Stimulated activated CD4-positive, alpha-beta T cell treated with anti-CD3 and anti-CD28 coated beads, TNF-alpha, amount 100 ng/mL, for 24 hours (primary cell): ENCODE measurements at places on chromosomes 2 and 18.

DNA sequence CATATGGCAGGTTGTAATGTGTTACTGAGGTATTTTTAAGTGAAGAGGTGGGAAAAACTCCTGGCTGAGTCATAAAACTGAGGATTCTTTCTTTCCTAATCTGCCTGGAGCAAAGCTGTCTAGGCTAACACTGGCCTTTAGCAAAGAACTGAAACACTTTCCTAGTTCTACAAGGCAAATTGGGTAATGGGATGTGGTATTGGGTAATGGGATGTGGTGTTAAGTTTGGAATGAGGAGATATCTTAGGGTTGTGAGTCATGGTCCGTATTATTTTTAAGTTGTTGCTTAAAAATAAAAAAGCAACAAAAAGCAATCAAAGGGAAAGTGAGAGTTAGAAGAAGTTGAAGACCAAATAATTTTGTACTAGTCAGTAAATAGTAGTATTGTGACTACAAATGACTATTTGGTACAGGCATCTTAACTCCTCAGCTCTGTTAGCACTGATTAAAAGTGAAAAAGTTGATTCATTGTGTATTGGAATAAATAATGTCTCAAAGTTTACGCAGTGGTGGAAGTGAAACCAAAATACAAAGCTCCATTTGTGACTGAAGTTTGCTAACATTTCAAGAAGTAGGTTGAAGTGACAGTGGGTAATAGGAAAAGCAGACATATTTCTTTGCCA is 216.8 kb downstream of the CAMKMT start:
- no peak for DNase-seq

DNA sequence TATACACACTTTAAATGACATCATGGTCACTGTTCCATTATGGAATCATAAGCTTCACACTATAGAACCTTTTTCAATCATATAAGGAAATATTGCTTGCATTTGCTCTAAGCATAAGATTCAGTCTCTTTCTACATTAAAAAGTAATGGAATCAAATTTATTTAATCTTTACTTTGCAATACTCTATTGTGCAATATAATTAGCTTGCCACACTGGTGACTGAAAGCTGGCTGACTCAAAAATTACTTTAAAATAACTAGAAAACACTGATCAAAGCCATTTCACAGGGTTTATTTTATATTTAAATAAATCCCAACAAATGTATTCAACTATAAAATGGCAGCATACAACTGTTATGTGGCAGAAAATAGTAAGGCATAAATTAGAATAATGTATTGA is 13.2 kb upstream of the ORC2 start:
- no peak for DNase-seq

- DNase-seq, result no peak
Measured at GRCh38 chr2:74585406-74586185, 31.1 kb downstream of the DOK1 start.

DNA sequence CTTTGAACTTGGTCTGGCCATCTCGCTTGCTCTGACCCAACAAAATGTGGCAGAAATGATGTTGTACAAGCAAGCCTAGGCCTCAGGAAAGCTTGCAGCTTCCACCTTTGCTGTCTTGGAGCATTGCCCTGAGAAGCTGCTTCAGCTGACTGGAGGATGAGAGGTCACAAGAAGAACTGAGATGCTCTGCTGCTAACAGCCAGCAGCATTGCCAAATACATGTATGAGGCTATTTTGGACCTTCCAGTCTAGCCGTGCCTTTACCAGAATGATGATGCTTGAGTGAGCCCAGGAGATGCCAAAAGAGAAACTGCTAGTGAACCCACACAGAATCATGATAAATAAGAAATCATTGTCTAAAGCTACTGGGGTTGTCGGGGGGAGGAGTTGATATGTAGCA is 13.2 kb upstream of the ITGAV start:
- no peak for DNase-seq

GRCh38 chr18:27599202-27599829 is 414.2 kb upstream of the CHST9 start:
- no peak for DNase-seq

DNA sequence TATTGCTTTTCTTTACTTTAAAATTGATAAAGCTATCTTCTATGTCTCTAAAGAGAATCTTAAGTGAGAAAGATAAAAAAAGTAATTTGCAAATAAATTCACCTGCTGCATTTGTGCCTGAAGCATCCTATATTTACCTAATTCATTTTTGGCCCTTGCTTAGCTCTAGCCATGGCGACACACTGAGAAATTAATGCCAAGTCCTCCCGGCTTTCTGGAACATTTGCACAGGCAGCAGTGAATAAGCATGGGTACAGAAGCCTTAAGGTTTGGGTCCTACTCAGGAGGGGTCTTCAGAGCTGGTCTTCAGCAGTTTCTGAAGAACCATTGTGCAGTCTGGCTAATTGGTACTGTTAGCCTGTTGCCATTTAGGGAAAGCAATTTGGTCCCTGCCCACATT is 73.9 kb upstream of the ZEB2 start:
- DNase-seq, result no peak

- no peak for DNase-seq
Measured at GRCh38 chr2:12269041-12269972, 447.4 kb upstream of the TRIB2 start.

GRCh38 chr2:207766697-207767460 is 2.8 kb downstream of the FZD5 start:
- DNase-seq, result no peak

DNA sequence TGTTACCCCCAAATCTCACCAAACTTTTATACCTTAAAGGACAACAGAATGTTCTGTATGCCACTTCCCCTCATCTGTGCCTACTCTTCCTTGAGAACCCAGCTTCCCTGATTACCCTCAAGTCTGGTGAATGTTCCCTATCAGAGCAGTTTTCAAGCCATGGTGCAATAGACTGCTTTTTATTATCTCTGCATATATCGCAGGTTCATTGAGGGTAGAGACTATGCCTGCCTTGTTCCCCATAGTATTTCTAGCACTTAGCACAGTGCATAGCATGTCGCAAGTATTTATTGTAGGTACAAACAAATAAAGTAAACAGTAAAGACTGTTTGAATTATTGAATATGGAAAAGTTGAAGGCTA is 146.6 kb downstream of the HAUS1 start:
- DNase-seq, result no peak

GRCh38 chr2:98937906-98938305 is 1.9 kb upstream of the CRACDL start:
- no peak for DNase-seq

DNA sequence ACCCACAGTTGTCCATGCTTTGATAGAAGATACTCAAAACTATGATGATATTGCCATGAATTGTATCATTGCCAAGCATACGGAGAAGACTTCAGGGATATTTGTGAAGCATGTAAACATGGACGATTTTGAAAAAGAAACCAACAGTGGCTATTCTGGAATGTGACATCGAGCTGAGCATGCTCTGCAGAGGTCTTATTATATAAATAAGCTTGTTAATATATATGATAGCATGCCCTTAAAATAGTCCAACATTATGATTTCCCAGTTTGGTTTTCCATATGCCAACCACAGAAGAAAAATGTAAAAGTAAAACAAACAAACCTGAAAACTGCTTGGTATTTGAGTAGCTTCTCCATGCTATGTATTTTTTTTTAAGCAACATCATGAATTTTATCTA is 159.1 kb downstream of the LNPK start:
- DNase-seq, result no peak

DNA sequence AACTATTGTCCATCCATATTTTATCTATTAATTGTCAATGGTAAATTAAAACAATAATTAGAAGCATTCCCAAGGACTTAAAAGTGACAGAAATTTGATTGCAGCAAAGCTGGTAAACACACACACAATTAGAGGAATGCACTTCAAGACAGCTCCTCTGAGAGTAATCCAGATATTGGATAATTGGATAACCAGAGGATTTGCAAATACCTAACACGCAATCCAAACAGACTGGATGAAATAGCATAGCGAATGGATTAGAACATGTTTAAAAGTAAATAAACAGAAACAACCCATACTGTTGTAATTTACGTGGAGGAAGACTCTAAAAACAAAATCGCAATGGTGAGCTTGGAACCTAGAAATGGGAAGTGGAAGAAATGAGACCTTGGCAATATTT is 239.8 kb downstream of the METTL4 start:
- no peak for DNase-seq

DNA sequence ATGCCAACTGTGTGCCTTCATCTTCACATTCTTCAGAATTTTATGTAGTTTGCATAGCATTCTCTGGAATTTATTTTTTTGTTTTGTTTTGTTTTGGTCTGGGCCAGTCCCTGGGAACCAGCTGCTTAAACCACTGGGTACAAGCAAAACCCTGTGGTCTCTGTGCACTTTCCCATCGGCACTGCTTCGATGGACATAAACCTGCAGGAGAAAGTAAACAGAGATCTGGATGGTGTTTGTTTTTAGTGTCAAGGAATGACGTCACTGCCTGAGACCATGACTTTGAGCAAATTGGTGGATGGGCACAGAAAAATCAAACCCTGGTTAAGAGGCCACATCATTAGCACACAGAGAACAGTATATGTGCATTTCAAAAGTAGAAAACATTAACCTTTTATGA is 64.7 kb upstream of the RASGRP3 start:
- DNase-seq, result no peak

DNA sequence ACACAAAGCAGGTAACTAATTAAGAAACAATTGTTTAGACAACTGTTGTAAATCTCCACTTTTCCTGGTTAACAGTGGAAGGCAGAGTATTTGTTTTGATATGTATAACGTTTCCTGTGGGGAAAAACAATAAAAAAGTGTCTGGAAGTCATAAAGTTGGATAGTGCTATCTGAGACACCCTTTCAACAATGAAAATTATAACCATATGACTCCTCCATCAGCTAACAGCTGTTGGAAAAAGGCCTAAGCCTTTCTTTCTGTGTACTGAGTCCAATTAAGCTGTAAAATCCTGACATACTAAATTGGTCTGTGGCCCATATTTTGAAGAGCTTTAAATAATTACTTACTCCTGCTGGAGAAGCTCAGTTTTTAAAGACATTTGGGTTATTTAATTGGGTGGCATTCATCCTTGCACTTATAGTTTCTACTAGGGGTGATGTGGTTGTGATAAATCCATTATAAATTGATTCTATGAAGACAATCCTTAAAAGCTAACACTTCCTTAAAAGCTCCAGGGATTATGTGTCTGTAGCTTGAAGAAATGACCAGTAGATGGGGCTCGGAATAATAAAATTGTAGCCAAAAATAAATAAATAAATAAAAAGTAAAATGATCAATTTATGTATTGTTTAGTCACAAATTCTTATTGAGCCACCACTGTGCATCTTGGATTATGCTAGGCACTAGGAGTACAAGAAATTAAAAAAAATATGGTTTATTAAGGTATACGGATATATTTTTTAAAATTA is 698.1 kb upstream of the NXPH2 start:
- no peak for DNase-seq

DNA sequence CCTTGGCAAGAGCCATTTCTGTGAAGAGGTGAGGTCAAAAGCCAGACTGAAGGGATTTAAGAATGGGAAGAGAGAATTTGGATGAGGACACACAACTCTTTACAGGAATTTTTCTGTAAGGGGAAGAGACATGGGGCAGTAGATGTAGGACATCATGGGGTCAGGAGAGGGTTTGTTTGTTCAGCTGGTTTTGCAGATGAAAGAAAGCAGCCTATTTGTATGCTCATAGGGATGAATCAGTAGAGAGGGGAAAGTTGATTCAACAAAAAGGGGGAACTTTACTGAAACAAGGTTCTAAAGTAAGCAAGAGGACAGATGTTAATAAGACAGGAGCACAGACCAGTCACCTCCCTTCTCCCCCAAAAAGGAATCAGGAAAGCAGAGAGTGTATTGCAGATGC is 11.2 kb downstream of the SCG2 start:
- DNase-seq, result no peak

DNA sequence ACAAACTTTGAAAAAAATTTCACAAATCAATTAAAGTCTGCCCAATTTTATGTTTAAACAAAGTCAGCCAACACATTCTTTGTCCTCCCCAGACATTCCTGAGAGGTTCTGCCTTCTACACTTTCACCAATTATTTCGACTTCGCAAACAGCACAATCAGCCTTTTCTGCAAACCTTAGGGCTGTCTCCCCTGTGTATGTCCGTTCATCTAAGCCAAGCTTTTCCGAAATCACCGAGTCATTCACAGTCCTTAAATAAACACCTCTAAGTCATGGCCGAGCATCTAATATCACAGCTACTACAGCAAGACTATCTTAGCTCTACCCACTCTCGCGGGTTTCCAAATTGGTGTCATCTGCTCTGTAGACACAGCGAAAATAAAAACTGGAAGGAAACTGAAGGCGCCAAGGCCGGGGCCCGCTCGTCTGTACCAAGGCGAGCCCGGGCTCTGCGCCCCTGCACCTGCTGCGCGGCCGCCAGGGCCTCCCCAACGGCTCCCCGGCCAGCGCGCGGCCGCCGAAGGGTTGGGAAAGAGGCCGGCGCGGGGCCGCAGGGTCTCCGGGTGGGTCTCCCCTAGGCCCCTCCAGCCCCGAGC is 730 bp downstream of the ODC1 start:
- DNase-seq, result no peak

DNA sequence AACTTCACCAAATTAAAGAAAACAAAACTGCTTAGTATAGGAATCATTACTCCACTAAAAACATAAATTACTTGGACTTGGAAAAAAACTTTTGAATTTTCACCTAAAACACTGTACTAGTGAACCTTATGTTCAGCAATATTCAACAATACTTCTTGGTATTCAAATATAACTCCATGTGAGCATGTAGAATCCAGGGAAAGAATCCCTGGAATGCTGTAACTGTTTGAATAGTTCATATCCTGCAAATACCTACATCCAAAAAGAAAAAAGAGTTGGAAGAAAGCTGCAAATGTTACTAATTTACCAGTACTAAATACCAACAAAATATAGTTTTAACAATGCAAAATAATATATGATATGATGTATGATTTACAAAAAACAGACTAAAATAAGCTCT is 65.4 kb downstream of the IKZF2 start:
- no peak for DNase-seq

DNA sequence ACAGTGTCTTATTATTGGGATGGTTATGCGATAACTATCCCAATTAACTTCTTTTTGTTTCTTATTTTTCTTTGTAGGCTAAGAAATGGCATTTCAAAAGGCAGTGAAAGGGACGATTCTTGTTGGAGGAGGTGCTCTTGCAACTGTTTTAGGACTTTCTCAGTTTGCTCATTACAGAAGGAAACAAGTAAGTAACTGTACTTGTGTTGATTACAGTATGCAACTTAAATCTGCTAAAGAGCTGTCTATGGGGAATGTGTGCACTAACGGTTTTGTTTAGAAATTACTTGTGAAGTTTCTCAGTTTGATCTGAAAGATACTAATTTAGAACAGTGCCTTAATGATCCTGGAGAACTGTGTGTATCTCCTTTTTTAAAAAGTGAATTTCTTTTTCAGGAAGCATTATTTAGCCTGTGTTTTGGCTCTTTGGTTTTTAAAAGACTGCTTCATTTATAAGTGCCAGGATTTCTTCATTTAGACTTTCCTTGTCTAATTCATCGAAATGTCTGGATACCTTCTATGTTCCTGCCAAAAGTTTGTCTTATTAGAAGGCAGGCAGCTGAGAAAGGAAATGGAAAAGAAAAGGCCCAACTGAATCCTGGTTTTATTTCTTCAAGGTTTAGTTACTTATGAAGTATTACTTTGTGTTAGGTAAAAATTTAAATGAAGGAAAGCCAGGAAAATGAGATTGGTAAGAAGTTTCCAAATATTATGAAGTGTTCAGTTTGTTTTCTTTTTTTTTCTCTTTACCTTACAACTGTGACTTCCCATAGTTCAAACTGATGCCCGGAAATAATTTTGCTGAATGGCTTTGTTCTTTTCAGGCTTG is 40.1 kb downstream of the GPD2 start:
- no peak for DNase-seq

GRCh38 chr18:46587600-46587999 is 69.4 kb downstream of the LOXHD1 start:
- DNase-seq, result no peak

GRCh38 chr2:230430957-230431910 is 15.2 kb downstream of the SP100 start:
- DNase-seq, result no peak
